ENCODE measurements at places on chromosomes 7 and 10. TPM values are rescaled to one million over a fixed set of nuclear protein-coding genes. Genes with fewer than 3 reads are reported as not detected.
A peak's percentile ranks its signal among the peaks of the same experiment; 100 is the strongest.

Gene GPR15LG
- total RNA-seq: not detected

Gene BEND7
- total RNA-seq: 0.10 TPM

Gene ABCB1
- under 0.01 TPM for total RNA-seq

Gene STEAP2
- 5.8 TPM for total RNA-seq

Gene PNLIPRP1
- not detected for total RNA-seq

GRCh38 chr10:54880996-54881395 lies 80.0 kb upstream of the PCDH15 start:
- DNase-seq: no peak

DNA sequence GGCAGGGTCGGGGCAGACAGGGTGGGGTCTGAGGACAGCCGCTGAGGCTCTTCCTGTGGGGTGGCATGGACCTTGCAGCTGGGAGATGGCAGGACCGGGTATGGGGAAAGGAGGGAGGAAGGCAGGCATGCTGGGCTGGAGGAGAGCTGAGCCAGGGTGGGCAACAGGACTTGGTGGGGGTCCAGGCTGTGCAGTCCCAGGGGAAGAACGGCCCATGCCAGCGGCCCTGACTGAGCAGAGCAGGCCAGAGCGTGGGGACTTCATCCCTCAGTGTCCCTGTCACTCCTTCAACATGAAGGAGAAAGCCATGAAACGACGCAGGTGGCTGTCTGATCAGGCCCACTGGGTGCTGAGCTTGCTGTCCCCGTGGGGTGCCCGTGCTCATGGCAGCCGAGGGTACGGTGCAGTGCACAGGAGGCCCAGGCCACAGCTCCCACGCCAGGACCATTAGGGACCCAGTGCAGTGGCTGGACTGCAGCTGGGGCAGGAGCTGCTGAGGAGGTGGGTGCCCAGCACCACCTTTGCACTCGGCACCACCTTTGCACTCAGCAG lies 519.6 kb downstream of the PTPRN2 start:
- no peak for DNase-seq

Gene MBL2
- not detected for total RNA-seq

Gene MMD2
- not detected for total RNA-seq

DNA sequence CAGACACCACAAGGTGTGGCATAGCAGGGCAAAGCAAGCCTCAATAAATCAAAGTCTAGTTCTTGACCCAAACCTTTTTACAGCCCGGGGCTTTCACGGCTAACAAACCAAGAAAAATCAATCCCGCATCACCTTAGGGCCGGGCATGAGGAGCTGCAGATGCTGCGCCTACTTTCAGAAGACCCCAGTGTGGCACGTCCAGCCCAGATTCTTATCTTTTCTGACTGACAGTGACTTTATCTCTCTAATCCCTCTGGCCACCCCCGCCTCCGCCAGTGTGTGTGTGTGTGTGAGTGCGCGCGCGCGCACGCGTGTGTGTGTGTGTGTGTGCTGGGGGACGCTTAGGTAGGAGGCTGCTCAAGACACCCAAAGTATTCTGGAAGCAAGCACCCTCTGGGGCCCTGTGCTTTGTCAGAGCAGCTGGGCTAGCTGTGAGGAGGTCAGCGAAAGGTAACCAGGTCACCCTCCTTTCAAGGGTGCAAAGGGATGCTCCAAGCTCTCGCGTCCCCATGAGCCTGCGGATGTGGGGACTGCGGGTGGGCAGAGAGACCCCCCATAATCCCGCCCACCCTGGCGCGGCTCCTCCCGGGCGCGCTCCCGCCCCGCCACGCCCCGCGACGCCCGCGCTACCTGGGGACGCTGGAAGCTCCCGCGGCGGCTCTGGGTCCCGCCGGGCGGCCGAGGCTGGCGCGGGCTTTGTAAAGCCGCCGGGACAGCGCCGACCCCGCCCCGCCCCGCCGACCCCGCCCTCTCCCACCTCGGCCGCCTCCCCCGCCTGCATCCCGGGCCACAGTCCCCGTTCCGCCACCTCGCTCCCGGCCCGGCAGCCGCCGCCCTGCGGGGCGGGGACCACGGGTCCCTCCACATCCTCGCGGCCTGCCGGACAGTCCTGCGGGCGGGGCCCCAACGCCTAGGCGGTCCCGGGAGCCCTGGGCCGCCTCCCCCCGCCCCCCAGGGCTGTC lies 57.1 kb upstream of the RHOBTB1 start:
- peak; percentile 23 for DNase-seq

DNA sequence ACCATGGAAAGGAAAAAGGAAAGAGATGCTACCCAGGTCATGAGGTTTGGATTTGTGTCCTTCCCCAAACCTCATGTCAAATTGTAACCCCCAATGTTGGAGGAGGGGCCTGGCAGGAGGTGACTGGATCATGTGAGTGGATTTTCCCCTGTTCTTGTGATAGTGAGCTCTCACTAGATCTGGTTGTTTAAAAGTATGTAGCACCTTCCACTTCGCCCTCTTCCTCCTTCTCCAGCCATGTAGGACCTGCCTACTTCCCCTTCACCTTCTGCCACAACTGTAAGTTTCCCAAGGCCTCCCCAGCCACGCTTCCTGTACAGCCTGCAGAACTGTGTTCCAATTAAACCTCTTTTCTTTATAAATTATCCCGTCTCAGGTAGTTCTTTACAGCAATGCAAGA lies 113.9 kb downstream of the FAM107B start:
- no peak for DNase-seq

Gene RBAK
- 7.7 TPM for total RNA-seq

Gene KLF14
- total RNA-seq: under 0.01 TPM

GRCh38 chr10:110344622-110345021 lies 39.9 kb upstream of the SMNDC1 start:
- DNase-seq: no peak

Gene MMP21
- total RNA-seq: not detected

DNA sequence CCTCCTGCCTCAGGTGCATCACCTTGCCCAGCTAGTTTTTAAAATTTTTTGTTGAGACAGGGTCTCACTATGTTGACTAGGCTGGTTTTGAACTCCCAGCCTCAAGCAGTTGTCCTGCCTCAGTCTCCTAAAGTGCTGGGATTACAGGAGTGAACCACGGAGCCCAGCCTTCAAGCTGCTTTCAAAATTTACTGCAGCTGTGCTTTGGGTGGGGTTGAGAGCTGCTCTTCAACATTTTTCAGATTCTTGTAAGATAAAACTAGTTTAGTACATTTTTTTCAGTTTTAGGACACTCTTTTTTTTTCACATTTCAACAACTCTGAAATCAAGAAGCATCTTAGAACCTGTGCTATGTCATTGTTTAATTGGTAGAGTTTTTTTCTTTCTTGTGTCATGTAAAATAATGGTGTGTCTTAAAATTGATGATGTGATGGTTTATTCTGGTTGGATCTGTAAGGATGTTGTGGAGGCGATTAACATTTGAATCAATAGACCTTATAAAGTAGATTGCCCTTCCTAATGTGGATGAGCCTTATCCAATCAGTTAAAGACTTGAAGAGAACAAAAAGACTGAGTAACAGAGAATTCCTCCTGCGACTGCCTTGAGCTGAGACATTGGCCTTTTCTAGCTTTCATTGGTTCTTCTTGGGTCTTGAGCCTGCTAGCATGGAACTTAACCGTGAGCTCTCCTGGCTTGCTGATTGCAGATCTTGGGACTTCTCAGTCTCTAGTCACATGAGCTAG lies 13.5 kb downstream of the PLEKHA8 start:
- DNase-seq: no peak

DNA sequence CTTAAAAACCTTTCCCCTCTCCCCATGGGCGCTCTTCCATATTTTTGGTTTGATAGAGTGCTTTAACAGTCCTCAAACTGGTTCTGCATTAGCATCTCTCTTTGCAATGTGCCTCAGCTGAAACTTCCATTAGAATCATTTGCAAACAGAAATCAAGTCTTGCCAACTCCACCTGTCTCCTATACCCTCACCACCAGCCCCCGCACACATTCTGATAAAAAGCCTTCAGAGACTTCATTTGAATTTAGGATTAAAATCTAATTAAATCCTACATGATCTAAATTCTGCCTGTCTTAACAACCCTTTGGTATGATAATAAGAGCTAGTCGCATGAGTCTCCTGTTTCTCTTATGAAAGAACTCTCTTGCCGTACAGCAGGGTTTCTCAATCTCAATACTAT lies 384.9 kb upstream of the ETV1 start:
- DNase-seq: no peak

Gene NXPH1
- not detected for total RNA-seq

Gene NME8
- total RNA-seq: not detected

- no peak for DNase-seq
These were observed 543.8 kb upstream of the NRP1 start for GRCh38 chr10:33878238-33878786.

DNA sequence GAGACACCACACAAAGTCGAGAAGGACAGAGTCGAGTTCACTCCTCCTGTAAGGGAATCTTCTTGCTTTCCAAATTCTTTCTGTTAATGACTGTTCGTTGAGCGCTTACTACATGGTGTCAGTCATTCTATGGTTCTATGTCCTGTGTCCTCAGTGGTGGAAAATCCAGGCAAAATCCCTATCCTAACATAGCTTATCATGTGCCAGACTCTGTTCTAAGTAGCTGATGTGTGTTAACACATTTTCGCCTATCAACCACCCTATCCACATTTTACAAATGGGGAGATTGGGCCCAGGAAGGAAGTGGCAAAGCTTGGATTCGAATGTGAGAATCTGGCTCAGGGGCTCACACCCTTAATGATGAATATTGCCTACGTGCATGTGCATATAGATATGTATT lies 280.1 kb downstream of the GATA3 start:
- DNase-seq: no peak

Gene SPDYE18
- total RNA-seq: not detected

DNA sequence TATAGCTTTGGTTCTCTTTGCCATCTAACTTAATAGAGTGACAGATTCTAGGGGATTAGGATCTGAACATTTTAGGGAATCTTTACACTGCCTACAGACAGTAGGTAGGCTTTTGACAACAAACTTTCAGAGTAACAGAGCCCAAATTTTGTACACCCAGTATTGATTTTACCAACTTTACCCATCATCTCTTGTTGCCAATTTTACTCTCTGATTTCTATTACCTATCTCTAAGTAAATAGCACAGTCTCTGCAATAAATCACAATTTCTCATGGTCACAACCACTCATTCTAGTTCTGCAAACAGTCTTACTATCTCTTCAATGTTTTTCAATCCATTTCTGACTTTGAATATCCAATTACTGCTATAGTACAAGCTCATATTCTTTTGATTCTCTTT lies 1097.6 kb upstream of the PHF14 start:
- no peak for DNase-seq

GRCh38 chr10:17166699-17167098 lies 34.8 kb downstream of the TRDMT1 start:
- no peak for DNase-seq

DNA sequence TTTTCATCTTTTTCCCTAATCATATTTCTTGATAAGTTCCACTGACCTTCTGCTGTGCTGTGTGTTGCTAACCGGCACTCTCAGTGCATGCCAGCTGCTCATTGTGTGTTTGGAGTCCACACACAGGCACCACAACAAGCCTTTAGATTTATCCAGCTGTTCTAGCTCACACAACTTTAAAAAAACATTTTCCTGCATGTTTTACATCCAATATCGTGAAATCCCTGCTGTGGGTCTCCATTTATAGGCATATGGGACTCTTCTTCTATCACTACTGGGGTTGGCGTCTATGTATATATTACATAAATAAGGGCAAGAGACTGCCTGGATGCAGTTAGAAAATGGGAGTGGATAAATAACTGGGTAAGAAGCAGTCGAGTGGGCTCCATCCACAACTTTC lies 183.6 kb upstream of the ADARB2 start:
- DNase-seq: no peak

DNA sequence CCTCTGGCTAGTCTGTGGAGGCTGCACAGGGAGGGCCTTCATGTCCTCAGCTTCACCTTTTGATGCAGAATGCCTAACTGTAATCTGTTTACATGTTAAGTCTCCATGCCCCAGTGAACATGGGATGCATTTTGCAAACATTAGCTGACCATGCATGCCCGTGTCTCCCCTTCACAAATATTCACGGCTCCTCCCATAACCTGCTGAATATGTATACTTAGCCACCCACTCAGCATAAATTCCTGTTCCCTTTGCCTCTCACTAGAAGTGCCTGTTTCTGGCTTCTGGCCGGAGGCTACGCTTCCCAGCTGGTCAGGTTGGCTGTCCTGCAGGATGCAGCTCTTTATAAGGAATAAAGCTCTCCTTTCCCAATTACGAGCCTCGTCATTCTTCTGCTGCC lies 552.7 kb downstream of the DNAJB6 start:
- DNase-seq: no peak

GRCh38 chr7:47484923-47485639 lies 96.8 kb downstream of the TNS3 start:
- no peak for DNase-seq

Gene TFR2
- 0.98 TPM for total RNA-seq

DNA sequence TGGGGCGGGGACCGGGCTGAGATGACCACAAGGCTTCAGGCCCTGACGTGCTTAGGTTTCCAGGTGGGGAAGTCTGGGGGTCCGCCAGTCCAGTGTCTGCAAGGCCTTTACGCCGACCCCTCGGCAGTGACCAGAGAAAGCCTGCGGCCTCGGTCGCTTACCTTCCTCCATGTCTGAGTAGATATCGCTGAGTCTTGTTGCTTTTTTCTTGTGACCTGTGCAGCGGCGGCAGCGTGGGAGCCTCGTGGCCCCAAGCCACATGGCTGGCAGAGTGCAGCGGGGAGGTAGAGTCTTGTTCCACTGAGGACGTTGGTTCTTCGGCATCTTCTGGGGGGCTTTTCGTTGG lies 329 bp downstream of the NOLC1 start:
- DNase-seq: no peak

Gene CCT6A
- total RNA-seq: 490 TPM

Gene TMEM273
- not detected for total RNA-seq

Gene VSTM4
- 0.12 TPM for total RNA-seq

GRCh38 chr7:11557627-11558026 lies 274.4 kb downstream of the THSD7A start:
- DNase-seq: peak; percentile 2

Measured in RPMI7951 (cell line).